CD4-positive, alpha-beta T cell treated with Interleukin-15 for 1 hour (primary cell): ENCODE measurements at places on chromosomes 16 and 17.

- DNase-seq = no peak
These were observed 10.6 kb downstream of the QRICH2 start for GRCh38 chr17:76297436-76297835.

- peak; percentile 36 for DNase-seq
These were observed 18.6 kb downstream of the CREBBP start for GRCh38 chr16:3861808-3862451.

DNA sequence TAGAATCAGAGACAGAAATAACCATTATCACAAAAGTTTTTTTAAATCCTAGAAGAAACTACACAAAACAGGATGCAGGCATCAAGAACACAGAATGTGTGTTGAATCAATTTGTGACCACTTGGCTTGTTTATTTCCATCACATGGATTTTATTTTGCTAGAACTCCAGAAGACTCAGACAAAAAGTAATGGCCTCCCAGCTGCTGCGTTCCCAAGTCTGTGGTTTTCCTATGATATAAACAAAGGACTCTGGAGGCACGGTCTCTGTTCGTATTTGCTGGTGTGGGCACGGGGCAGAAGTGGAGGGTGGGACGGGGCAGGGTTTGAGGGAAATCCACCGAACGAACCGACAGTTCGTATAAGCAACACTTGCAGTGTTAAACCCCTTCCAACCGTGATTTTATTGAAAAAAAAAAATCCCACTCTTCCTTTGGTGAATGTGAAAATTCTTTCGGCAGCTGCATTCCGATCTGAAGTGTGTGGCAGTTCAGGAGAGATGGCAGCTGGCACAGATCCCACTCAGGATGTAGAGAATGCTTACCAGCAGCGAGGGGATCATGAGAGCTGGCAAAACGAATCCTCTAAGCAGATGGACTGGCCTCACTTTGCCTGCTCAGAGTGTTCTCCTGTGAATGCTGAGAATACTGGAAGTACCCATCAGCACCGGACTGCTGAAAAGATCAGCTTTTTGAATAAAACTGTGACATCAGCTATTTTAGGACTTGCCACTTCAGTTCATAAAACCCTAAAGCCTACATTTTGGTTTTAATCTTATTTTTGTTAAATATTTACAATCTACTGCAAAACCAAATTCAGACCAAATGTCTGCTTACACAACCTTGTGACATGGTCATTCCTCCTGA lies 165.2 kb downstream of the VPS53 start:
- no peak for DNase-seq

DNA sequence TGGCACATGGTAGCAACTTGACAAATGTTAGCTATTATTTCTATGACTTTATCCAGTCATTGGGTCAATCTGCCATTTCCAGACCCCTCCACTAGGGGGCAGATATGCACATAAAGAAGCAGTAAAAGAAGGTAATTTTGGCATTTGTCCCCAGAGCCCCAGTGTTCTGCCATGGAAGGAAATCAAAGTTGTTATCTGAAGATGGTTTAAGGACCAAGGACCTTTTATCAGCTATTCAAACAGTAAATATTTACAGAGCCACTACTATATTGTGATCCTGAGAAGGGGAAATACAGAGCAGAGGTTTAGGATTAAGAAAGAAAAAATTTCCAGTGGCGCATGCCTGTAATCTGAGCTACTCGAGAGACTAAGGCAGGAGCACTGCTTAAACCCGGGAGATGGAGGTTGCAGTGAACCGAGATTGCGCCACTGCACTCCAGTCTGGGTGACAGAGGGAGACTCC lies 20.0 kb downstream of the TRAF4 start:
- DNase-seq = peak; percentile 63

DNA sequence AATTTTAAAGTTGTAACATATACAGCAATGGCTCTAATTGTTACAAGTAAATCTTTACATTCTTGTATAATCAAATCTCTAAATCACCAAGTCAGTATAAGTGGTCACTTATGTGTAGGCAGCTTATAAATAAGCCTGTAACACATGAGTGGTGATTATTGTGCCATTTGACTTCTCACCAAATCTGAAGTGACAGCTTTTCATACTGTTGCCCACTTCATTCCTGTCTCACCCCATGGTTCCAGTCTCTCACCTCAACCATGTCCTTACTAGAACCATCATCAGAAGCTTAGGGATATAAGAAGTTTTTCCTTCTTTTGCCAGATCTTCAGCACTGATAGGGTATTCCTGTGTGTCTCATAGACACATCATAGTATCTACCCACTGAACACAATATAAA lies 23.5 kb downstream of the TNRC6A start:
- no peak for DNase-seq

DNA sequence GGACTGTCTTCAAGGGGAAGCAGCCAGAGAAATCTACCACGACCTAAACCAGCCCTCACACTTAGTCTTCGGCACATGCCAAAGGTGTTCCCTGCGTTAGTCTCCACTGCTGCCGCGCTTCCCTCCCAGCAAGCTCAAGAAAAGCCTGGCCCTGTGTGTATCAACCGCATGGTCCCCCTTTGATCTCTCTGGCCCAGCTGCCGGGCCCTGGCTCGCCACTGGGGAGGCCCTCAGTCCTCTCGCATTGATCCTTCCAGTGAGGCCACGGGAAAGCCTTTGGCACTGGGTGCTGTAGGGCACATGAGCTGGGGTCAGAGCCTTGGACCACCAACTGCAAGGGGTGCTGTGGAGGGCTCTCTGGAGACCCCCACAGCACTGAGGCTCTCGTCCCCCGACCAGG lies 29.6 kb upstream of the KLHDC4 start:
- no peak for DNase-seq

GRCh38 chr17:10668775-10669174 lies 11.7 kb upstream of the MYH3 start:
- DNase-seq = no peak

- DNase-seq = no peak
These were observed 3.8 kb upstream of the SLC47A2 start for GRCh38 chr17:19720210-19720475.

DNA sequence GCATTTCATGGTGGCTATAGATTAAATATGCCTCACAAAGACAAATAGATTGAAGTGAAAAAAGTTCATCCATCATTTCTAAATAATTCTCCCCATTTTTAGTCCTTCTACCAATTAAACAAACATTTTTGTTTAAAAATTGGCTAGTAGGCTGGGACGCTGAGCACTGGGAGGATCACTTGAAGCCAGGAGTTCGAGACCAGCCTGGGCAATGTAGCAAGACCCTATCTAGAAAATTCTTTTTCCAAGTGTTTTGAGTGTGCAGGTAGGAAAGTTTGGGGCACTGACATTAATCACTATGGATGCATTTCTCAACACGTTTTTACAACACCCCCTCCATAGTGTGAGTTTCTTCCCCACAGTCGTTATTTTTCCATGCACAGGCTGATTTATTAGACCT lies 56.7 kb downstream of the MRC2 start:
- no peak for DNase-seq

- peak; percentile 7 for DNase-seq
These were observed 12.0 kb downstream of the ACSF3 start for GRCh38 chr16:89105599-89106151.
